ENCODE measurements at places on chromosomes 7 and 10. TPM values are rescaled to one million over a fixed set of nuclear protein-coding genes. Genes with fewer than 3 reads are reported as not detected.
A peak's percentile ranks its signal among the peaks of the same experiment; 100 is the strongest.

The WIPF3 gene
- 1.3 TPM for total RNA-seq

The ARL3 gene
- total RNA-seq, result 6.4 TPM

The IGFBP3 gene
- total RNA-seq, result 251 TPM

The CCDC6 gene
- 22.7 TPM for total RNA-seq

- H3K4me3 ChIP-seq, result no peak overlapping the region
- H3K4me1 ChIP-seq, result no peaks in the 10 kb centered on the region
- H3K27ac ChIP-seq, result no peak overlapping the region
- peaks cover 76% of the 10 kb centered on the region for H3K27me3 ChIP-seq
Observed at GRCh38 chr7:155462163-155462735, 4.3 kb downstream of the EN2 start.

- no peak overlapping the region for H3K4me3 ChIP-seq
- H3K27ac ChIP-seq, result no peak overlapping the region
- H3K36me3 ChIP-seq, result no peaks in the 10 kb centered on the region
- no peaks in the 10 kb centered on the region for H3K4me1 ChIP-seq
Observed at GRCh38 chr10:65413001-65413400, 1512.8 kb upstream of the LRRTM3 start.

GRCh38 chr7:54888067-54888733 lies 129.2 kb upstream of the SEC61G start:
- H3K27ac ChIP-seq, result no peak overlapping the region
- H3K27me3 ChIP-seq, result no peaks in the 10 kb centered on the region
- no peaks in the 10 kb centered on the region for H3K36me3 ChIP-seq
- peak overlapping the region; percentile 6 for H3K4me3 ChIP-seq
- DNase-seq, result no peak

DNA sequence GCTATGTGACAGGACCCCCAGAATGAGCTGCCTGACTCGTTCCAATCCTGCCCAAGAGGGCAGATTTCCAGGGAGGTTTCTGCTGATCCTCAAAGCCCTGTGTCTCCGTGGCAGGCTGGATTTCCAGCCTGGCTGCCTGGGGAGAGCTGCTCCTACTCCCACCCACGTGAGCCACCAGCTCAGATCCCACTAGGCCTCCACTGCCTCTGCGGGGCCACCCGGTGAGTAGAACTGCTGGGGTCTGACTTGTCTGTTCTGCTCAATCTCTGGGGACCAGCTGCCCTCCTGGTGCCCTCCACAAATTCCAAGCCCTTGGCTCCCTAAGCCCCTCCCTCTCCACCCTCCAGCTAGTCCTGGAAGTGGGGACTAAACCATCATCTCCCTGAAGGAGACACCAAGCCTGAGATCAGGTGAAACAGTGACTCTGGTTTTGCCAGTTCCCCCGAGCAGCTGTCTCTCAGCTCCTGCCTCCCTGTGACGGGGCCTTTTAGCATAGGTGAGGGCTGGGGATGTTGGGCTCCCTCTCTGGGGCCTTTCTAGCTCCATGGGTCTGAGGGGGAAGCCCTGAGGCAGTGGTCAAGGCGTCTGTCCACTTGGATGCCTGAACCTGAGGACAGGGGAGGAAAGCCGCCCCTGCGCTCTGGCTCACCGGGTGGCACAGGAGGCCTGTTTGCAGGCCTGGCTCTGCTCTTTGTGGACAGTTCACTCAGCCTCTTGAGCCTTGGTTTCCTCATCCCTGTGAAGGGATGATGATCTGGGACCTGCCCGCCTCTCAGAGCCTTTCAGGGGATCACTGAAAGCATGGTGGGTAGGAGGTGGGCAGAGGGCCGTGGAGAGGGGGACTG lies 5.6 kb downstream of the FAM241B start:
- peaks cover under 1% of the 10 kb centered on the region for H3K4me1 ChIP-seq
- H3K36me3 ChIP-seq, result no peaks in the 10 kb centered on the region
- H3K27me3 ChIP-seq, result no peaks in the 10 kb centered on the region
- no peak overlapping the region for H3K4me3 ChIP-seq
- no peak for DNase-seq

DNA sequence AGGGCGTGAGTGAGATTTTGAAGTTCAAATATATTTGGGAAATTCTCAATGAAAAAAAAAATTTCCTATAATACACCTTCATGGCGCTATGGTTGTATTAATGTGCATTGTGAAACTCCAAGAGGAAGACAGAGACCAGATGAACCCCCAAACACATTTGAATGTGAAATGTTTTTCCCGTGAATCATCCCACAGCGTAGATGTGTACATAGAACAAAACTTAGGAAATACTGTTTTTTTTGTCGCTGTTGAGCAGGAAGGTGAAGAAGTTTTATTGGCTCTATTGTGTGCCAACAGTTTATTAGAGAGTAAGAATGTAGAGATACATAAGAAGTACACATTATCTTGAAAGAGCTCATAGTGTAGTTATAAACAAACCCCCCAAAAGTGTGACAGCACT lies 134.0 kb downstream of the KCND2 start:
- H3K27me3 ChIP-seq, result no peaks in the 10 kb centered on the region
- H3K27ac ChIP-seq, result no peak overlapping the region
- no peak overlapping the region for H3K4me3 ChIP-seq
- no peak for DNase-seq
- H3K4me1 ChIP-seq, result no peaks in the 10 kb centered on the region
